ENCODE measurements at places on chromosomes 6 and 20.

DNA sequence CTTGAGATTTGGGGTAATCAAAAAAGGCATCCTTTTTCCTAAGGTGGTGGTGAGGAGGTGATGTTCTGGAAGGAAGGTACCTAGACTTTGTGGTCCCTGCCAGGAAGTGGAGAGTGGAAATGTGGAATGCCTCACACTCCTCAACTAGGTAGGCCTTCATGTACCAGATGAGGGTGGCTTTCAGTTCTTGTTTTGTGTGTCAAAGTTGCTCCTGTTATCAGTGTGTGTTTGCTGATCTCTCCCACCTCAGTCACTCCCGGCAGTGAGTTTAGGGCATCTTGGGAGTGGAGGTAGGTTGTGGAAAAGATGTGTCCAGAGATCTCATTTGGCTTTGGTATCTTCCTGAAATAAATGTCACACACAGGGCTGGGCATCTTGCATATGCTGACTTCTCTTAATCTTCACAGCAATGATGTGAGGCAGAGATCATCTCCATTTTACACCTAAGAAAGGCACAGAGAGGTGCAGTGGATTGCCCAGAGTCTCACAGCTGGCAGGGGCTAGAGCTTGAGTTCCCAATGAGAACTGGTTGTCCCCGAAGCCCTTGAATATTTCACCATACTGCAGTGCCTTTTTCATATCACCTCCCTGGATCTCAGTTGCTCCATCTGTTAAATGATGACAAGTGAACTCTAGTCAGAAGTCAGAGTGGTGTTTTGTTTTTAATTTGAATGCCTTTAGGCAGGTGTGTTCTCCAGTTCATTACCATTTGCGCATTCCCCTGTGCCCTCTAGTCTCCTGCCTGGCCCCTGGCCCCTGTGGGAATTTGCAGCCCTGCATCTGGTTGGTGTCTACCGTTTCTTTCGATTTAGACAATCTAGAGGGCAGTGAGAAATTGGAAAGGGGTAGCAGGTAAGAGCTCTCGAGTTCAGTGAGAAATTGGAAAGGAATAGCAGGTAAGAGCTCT lies 2.9 kb downstream of the PKIG start:
- DNase-seq, result no peak

- DNase-seq, result no peak
These were observed 941 bp downstream of the SLC17A4 start for GRCh38 chr6:25755483-25755882.

GRCh38 chr6:126134491-126134890 lies 148.2 kb downstream of the TRMT11 start:
- DNase-seq, result no peak

DNA sequence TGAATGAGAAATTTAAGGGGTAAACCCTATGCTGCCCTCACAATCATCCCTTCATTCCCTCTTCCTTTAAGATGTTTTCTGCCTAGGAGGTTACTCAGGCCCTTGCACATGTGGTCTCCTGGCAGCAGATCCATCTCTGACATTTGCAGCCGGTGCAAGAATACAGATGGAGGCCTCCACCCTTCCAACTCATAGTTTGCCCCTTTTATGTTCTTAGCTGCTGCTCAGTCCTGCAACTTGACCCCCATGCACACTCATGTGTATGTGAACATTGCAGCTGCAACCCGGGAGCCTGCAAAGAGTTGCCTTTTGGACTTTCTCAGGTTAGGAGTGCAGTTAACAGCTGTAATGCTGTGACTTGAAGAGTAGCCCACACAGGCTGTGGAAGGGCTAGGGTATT lies 131.9 kb upstream of the SGK1 start:
- DNase-seq, result no peak

DNA sequence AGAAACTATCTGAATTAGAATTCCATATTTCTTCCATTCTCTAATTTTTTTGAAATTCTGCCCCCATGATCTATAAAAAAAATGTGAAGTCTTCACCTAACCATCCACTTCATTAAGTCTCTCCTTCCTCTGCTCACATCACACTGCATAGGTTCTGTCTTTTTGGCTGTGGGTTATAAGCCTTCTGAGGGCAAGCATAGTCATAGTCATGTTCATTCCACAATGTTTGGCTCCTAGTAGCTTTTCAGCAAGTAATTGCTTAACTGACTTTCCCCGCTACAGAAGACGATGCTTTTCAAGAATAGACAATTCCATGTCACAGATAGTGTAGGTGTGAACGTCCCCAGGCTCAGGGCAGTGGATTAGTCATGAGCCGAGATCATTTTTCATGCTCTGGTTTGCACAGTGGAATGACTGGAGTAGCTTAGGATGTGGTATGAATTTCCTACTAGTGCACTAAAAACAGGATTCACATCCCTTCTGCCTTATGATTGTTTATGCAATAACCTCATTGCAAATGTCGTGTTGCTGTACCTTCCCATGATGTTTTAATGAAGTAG lies 29.1 kb downstream of the WRNIP1 start:
- DNase-seq, result peak; percentile 48

- no peak for DNase-seq
These were observed 759.7 kb downstream of the HDGFL1 start for GRCh38 chr6:23329086-23329485.

DNA sequence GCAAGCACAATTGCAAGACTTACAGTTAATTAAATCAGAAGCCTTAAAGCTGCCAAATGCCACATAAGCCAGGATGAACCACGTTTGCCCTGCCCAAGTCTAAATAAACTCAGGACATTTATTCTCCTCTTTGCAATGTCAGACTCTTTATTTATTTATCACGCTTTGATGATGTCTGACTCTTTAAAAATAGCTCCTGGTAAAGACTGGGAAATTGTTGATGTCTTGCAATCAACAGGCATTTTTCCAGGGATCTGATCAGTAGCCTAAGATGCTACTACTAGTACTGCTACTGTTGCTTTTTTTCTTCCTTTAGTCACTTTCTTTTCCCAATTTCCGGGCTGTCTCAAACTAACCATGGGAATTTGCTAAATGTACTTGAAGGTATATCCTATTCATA lies 365.8 kb upstream of the MARCKS start:
- no peak for DNase-seq

DNA sequence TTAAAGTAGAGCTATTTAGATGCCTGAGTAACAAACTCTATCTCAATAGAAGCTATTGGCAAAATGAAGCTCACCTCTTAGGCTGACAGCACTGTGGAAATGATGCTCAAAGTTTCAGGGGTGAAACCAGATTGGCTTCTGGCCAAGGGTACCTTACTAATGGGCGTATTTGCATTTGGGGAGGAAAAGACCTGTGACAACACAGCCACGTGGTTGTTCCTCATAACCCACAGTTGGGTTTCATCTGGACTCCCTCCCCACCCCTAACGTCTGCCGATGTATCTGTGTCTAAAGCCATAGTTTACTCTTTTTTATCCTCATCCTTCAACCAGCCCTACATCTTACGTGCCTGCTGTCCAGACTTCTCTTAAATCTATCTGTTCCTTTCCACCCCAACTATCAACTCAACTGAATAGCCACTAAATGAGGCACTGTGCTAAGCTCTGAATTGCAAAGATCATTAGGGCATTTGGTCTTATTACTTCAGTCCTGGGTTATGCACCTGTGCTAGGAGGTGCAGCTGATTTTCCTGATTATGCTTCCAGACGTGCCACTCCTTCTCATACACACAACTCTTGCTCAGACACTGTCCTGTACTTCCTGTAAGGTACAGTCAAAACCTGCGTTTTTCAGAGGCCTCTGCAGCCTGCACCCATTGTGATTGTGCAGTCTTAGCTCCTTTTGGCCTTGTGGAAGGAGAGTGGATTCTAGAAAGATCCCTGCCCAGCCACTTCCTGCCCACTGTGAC lies 80.6 kb upstream of the ARMC2 start:
- no peak for DNase-seq

GRCh38 chr20:9294041-9294440 lies 220.3 kb upstream of the LAMP5 start:
- peak; percentile 60 for DNase-seq

DNA sequence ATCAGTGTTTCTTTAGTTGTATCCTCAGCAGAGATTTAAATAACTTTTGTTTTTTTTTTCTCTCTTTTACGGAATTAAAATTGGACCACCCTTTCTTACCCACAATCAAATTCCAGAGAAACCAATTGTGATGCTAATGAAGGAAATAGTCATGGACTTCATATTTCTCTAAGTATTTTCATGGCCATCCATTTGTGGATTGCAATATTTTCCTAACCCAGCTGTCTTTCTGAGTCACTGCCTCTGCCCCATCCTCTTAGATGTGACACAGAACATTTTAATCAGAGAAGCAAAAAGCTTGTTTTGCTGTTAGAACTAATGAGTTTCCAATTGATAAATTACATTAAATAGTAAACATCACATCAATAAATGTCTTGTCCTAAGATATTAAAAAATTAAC lies 405.5 kb upstream of the ADGRB3 start:
- no peak for DNase-seq

DNA sequence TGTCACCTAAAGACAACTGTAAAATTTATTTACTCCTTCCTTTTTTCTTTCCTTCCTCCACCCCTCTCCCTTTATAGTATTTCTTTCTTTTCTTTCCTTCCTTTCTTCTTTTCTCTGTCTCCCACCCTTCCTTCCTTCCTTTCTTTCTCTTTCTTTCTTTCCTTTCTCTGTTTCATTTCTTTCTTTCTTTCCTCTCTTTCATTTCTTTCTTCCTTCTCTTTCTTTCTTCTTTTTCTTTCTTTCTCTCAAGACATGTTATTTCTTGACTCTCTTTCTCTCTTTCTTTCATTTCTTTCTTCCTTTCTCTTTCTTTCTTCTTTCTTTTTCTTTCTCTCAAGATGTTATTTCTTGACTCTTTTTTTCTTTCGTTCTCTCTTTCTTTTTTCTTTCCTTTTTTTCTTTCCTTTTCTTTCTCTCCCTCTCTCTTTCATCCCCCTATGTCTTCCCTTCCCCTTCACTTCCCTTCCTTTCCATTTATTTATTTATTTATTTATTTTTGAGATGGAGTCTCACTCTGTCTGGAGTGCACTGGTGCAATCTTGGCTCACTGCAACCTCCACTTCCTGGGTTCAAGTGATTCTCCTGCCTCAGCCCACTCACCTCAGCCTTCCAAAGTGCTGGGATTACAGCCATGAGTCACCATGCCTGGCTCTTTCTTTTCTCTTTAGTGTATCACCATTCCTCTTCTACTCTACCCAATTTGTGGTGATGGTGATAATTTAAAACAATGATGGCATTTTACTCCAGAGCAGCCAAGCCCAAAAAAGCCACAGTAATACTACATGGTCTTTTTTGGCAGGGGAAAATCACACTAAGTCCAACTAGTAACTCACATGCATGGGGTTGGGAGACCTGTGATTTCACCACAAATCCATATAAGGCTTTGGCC lies 188.2 kb downstream of the ADGRG6 start:
- peak; percentile 17 for DNase-seq

GRCh38 chr6:110660066-110660655 lies 155.1 kb downstream of the CDK19 start:
- DNase-seq, result no peak

DNA sequence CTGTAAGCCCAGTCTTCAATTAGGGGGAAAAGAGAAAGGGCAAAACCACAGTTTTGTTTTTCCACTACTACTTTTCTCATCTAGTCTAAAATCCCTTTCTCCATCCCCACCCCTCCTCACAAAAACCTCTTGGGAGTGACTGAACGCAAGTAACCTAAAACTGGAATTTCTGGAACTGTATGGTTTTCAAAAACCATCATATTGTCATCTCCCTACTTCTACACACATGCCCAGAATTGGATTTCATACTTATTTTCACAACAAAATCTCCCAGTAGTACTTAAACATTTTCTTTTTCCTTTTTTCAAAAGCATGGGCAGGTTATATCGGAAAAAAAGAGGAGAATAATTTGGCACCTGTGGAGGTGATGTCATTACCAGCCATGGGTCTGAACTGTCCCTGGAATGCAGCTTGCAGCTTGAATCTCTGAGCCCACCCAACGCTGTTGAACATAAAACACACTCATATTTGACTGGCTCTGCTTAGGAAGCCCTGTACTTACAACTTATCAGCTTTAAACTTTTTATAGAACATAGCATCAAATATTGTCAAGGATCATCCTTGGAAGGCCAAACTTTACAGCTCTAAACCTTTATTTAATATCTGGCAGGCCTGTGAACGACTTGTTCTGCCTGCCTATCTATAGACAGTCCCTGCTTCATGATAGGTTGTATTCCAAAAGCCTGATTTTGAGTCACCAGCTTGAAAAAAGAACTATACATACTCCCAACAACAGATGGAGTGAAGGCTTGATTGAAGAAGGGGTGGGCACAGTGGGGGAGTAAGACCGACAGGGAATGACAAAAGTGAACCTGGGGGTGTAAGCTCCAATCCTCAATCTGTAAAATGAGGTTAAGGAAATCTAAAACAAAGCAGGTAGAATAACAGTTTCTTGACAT lies 59.3 kb downstream of the EPB41L2 start:
- DNase-seq, result no peak

DNA sequence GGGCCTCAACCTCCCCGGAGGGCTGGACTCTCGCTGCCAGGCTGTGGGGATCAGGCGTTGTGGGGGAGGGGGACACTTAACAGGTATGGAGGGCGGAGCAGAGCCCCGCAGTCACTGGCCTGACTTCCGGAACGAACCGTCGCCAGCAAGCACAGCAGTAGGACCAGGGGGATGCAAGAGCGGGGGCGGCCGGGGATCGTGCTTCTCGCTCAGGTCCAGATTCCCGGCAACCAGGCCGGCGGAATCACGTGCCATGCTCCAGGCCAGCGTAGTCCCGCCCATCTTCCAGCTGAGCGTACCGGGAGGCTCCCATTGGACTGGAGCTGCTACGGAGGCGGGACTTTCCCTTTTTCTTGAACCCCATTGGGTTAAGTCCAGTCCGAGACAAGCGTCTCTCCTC lies 10.0 kb upstream of the POU5F1 start:
- peak; percentile 81 for DNase-seq

DNA sequence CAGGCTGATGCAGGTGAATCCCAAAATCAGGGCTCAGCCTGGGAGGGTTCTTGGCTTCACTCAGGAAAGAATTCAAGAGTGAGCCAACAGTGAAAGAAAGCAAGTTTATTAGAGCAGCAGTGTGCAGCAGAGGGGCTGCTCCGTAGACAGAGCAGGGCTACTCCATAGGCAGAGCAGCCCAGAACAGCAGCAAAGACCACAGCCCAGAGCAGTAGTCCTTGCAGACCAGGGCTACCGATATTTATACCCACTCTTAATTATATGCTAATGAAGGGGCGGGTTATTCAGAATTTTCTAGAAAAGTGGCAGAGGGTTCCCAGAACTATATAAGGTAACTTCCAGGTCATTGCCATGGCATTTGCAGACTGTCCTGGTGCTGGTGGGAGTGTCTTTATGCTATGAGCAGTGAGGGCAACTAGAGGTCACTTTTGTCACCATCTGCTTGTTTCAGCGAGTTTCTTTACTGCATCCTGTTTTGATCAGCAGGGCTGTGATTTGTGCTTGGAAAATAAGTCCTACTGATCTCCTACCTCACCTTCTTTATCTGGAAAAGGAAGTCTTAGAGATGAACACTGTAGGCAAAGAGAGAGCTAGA lies 39.8 kb upstream of the PTPN1 start:
- peak; percentile 28 for DNase-seq

- no peak for DNase-seq
These were observed 19.1 kb downstream of the SNAI1 start for GRCh38 chr20:50001784-50002311.

Measured in ELR (cell line).